ENCODE measurements at places on chromosomes 3 and 15.

DNA sequence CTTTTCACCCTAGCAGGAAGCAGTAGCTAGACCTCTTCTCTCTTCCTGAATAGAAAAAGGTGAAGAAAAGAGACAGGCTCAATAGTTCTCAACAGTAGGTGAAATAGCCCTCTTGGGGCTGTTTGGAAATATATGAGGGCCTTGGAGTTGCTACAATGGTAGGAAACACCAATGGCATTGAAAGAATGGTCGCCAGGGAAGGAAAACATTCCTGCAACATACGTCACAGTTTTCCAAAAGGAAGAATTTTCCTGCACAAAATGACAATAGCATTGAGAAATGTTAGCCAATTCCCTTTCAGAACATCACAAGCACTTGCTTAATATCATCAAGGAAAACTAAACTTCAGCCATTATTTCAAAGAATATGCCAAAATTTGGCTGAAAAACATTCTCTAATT lies 484.5 kb downstream of the IGSF11 start:
- DNase-seq, result no peak

DNA sequence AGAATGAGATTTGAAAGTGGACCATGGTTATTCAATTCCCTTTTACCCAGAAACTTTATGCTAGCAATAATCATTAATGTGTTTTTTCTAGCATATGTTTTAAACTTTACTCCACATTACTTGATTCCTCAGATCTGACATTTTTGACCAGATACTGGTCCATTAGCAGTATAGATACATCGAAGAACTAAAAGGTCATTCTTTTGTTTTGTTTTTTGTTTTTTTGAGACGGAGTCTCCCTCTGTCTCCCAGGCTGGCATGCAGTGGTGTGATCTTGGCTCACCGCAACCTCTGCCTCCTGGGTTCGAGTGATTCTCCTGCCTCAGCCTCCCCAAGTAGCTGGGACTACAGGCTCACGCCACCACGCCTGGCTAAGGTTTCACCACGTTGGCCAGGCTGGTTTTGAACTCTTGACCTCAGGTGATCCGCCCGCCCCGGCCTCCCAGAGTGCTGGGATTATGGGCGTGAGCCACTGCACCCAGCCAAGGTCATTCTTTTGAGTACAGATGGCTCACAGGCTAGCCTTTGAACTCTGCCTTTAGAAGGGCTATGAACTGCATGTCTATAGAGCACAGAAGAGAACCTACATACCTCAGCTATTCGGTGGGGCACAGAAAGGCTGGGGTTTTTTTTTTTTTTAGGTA lies 28.6 kb downstream of the CHP1 start:
- no peak for DNase-seq

DNA sequence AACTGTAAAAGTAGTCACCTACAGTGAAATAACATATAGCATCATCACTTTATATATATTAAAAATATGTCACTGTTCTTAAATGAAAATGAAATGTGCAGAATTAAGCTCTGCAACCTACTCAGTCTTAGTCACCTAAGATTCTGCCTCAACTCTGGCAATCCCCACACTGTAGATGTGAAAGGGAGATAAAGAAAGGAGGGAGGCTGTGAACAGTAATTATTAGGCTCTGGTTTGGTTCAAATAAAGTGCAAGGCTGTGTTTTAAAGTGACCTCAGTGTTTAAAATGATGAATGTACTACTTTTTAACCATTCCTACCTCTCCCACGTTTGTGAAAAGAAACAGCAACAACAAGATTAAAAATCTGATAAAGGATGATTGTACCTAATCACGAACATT lies 72.2 kb downstream of the ATP8B4 start:
- DNase-seq, result no peak

GRCh38 chr3:58013099-58013498 lies 4.9 kb downstream of the FLNB start:
- no peak for DNase-seq

GRCh38 chr15:71228403-71228802 lies 113.1 kb downstream of the THSD4 start:
- no peak for DNase-seq

GRCh38 chr3:64063207-64063982 lies 40.1 kb upstream of the PSMD6 start:
- DNase-seq, result no peak

DNA sequence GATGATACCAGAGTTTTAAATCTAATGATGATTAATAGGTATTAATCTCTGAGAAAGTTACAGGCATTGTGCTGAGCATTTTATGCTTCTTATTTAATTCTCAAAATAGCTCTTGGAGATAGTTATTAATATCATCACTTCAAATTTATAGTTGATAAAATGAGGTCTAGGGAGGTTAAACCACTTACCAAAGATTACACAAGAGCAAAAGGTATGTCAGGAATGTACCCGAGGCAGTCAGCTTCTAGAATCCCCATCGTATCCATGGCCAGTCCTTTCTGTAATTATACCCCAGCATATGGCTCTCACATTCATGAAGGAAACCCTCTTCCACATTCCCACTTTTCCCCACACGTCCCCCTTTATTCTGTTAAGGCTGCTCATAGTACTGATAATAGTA lies 421.3 kb downstream of the PYDC2 start:
- DNase-seq, result peak; percentile 1

DNA sequence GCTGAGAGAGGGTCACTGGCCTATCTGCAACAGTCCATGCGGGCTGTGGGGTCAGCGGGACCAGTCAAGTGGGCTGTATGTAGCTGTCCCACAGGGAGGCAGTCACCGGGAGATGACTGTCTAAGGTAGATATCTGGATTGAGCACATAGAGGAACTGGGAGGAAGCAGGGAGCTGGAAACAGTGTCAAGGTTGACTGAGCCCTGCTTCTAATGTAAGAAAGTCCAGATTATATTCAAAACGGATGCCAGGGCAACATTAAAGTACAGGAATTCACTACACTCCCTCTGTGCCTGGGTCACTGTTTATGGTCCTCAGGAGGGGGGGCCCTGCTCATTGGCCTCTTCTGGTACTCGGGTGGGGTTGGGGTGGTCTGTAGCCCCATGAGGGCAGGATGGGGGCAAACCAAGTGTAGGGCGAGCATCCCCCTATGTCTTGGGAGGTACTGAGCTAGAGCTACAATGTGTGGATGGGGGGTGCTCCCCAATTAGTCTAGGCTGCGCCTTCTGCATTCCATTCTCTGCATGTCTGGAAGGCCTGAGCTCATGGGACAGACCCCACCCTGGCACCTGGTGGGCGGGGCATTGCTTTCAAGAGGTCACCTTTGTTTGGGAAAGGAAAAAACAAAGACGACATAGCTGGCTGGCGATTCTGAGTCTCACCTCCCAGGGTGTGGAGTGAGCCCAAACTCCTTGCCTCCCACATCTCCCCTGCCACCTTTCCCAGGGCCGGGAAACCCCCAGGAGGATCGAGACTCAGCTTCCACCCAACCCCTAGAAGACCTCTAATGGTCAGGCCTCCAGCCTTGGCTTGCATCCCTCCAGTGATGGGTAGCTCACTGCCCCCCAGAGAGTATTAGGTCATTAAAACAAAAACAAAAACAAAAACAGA lies 45.1 kb upstream of the C15orf39 start:
- no peak for DNase-seq

DNA sequence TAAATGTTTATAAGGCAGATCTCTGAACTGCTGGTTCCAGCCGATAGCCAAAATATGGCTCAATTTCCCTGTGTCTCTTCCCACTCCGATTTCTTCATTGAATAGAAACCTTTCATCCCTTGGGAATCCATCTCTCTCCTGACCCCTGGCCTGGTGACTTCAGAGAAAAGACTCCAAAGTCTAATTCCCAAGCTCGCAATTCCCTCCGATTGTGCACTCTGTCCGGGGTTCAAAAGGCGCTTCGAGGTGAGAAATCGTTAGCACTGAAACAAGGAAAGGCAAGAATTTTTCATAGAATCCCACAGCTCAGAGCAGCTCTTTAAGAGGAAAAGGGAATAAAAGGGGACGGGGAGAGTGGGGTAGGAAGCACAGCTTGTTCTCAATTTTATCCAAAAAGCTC lies 18.4 kb upstream of the RAD18 start:
- no peak for DNase-seq

GRCh38 chr15:64656508-64656907 lies 118.9 kb downstream of the RBPMS2 start:
- DNase-seq, result no peak

DNA sequence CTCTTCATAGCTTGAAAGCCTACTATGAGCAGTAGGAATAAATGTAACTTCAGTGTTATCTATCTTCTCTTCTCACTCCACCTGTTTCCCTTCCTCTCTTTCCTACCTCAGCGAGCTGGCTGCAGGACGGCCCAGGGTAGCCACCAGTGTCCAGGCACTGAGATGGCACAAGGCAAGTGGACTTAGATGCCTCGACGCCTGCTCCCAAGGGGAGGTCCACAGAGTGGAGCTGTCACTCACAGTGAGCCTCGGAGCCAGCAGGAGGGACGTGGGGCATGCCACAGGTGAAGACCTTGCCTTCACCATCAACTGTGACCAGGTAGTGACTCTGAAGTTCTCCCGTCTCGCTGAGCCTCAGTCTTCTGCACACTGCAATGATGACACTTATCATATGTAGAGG lies 88.2 kb downstream of the PCSK6 start:
- no peak for DNase-seq

GRCh38 chr3:41356775-41357174 lies 157.5 kb downstream of the CTNNB1 start:
- no peak for DNase-seq

DNA sequence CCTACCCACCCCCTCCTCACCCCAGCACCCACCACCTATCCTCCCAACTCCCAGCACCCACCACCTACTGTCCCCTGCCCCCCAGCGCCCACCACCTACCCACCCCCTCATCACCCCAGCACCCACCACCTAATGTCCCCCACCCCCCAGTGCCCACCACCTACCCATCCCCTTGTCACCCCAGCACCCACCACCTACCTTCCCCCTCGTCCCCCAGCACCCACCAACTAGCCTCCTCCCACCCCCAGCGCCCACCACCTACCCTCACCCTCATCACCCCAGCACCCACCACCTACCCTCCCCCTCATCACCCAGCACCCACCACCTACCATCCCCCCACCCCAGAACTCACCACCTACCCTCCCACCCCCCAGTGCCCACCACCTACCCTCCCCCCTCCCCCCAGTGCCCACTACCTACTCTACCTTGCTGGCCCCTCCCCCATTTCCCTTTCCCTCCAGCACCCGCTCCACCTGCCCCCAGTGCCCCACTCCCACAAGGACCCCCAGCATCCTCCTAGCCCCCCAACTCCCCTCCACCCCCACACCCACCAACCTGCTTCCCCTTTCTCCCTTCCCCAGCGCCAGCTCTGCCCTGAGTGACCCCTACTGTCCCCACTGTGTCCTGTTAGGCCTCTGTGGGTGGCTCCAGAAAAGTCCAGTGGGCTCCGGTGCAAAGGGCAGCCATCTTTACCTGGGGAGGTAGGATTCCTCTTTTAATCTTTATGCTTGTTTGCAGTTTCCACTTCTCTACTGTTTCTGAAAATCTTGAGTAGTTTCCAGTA lies 1.2 kb downstream of the UROC1 start:
- DNase-seq, result no peak

- DNase-seq, result no peak
Observed at GRCh38 chr3:41847679-41848078, 114.2 kb downstream of the ULK4 start.

Measured in AG04449 (cell line).